ENCODE measurements at places on chromosomes 4 and X. TPM values are rescaled to one million over a fixed set of nuclear protein-coding genes. Genes with fewer than 3 reads are reported as not detected.

Gene TLR6
- polyA plus RNA-seq, result 2.8 TPM

Gene DCX
- not detected for polyA plus RNA-seq

Gene PLXNA3
- 28.1 TPM for polyA plus RNA-seq

Gene AGTR2
- not detected for polyA plus RNA-seq

Gene POU3F4
- not detected for polyA plus RNA-seq

Gene JAKMIP1
- not detected for polyA plus RNA-seq

Gene CXXC4
- polyA plus RNA-seq, result 0.02 TPM

Gene NPY1R
- not detected for polyA plus RNA-seq

Gene VCX2
- not detected for polyA plus RNA-seq

Gene CYBB
- polyA plus RNA-seq, result 0.02 TPM

Gene FRMD7
- polyA plus RNA-seq, result not detected

Gene PDGFRA
- 380 TPM for polyA plus RNA-seq

Gene DMRTC1B
- polyA plus RNA-seq, result not detected

Gene FDCSP
- not detected for polyA plus RNA-seq

Gene COL4A5
- 123 TPM for polyA plus RNA-seq

Gene ZDHHC15
- not detected for polyA plus RNA-seq

Gene SPIN2A
- polyA plus RNA-seq, result 1.0 TPM

Gene FHL1
- 144 TPM for polyA plus RNA-seq

Gene OTC
- not detected for polyA plus RNA-seq

Gene GYPE
- 1.6 TPM for polyA plus RNA-seq

Gene DMP1
- polyA plus RNA-seq, result not detected

Gene ITM2A
- polyA plus RNA-seq, result not detected

Gene HPGDS
- not detected for polyA plus RNA-seq

Gene TCEAL9
- polyA plus RNA-seq, result 141 TPM

Gene DCAF12L1
- not detected for polyA plus RNA-seq

Gene TBC1D8B
- 10.4 TPM for polyA plus RNA-seq

Gene TMSB15C
- polyA plus RNA-seq, result 4.4 TPM

Gene CXCR3
- not detected for polyA plus RNA-seq

Gene MMRN1
- polyA plus RNA-seq, result not detected

Gene IL2
- not detected for polyA plus RNA-seq

Gene PRR32
- polyA plus RNA-seq, result not detected

Gene GAGE12F
- not detected for polyA plus RNA-seq

Gene PLP2
- polyA plus RNA-seq, result 79.6 TPM

Gene VCX3B
- polyA plus RNA-seq, result not detected

Gene GAGE12J
- not detected for polyA plus RNA-seq

Gene CT45A3
- not detected for polyA plus RNA-seq

Gene REELD1
- polyA plus RNA-seq, result not detected

Gene DCAF12L2
- not detected for polyA plus RNA-seq

Gene CABS1
- not detected for polyA plus RNA-seq

Gene AKAP4
- not detected for polyA plus RNA-seq

Gene CD38
- not detected for polyA plus RNA-seq

Gene POLN
- polyA plus RNA-seq, result 0.35 TPM

Gene FATE1
- not detected for polyA plus RNA-seq

Gene CTAG2
- not detected for polyA plus RNA-seq

Gene GNRHR
- not detected for polyA plus RNA-seq

Gene CENPVL2
- not detected for polyA plus RNA-seq

Gene NXF2
- not detected for polyA plus RNA-seq

Gene SATL1
- polyA plus RNA-seq, result not detected

Gene ADH1C
- 0.88 TPM for polyA plus RNA-seq
